Muscle of leg (tissue), 16 donors: ENCODE measurements at places on chromosomes 4 and X.

- DNase-seq = no peak
- H3K4me1 ChIP-seq = peaks cover 38% of the 10 kb centered on the region
- H3K4me3 ChIP-seq = no peak overlapping the region
These were observed 39.0 kb upstream of the PROM1 start for GRCh38 chr4:16122784-16123183.

DNA sequence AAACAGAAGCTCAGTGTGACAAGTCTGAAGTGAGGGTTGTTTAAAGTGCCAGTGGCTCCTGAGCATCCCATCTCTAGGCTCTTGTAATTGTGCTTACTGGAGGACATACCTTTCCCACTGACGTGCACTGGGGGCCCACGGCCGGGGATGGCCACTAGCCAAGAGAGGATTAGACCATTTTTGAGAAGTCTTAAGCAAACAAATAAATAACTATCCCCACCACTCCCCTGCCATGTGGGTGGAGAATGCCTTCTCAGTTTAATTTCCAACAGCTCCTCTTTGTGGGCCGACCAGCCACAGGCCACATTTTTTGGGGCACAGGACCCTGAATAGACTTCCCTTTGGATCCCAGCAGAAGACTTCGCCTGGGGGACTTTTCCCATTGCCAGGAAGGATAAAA is 125.0 kb upstream of the MSX1 start:
- no peak overlapping the region for H3K27ac ChIP-seq
- DNase-seq = no peak
- no peaks in the 10 kb centered on the region for H3K36me3 ChIP-seq
- no peak overlapping the region for H3K4me3 ChIP-seq
- H3K4me1 ChIP-seq = peaks cover 18% of the 10 kb centered on the region

GRCh38 chr4:103478734-103479133 is 241.1 kb downstream of the TACR3 start:
- no peak overlapping the region for H3K4me3 ChIP-seq
- no peaks in the 10 kb centered on the region for H3K4me1 ChIP-seq
- DNase-seq = no peak
- H3K27ac ChIP-seq = no peak overlapping the region
- no peaks in the 10 kb centered on the region for H3K27me3 ChIP-seq
- no peaks in the 10 kb centered on the region for H3K36me3 ChIP-seq

GRCh38 chrX:33726281-33727160 is 405.6 kb downstream of the FAM47A start:
- peaks cover 12% of the 10 kb centered on the region for H3K27me3 ChIP-seq
- peak overlapping the region; percentile 73 for H3K27ac ChIP-seq
- DNase-seq = peak; percentile 55
- H3K4me3 ChIP-seq = peak overlapping the region; percentile 50

DNA sequence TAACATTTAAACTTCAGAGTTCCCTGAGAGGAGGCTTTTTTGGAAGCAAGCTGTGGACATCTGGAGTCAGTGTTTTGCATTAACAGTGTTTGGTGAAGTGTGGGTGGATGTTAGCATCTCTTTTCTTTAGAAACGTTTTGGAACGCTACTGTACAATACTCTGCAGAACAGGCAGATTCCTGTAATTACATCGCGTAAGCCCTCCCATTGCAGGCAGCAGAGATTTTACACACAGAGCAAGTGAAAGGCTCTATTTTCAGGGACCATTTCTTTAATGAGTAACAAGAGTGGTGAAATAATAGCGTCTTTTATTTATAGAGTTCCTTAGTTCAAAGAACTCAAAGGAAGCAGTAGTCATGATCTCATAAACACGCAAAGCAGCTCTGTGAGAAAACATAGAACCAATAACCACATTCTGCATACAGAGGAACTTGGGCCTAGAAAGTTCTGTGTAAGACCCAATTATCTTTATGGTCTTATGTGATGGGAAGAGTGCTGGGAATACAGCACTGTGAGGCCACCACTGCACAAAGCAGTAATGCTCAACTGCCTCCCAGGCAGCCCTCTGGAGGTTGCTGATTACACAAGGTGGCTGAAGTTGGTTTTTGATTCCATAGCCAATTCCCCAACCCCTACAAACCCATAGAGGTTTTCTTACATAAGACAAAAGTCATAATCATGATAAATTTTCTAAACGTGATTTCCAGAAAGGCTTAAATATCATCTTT is 298.7 kb upstream of the EPHA5 start:
- no peaks in the 10 kb centered on the region for H3K27me3 ChIP-seq
- peaks cover 2% of the 10 kb centered on the region for H3K4me1 ChIP-seq
- no peaks in the 10 kb centered on the region for H3K36me3 ChIP-seq
- H3K4me3 ChIP-seq = no peak overlapping the region
- peak; percentile 93 for DNase-seq

GRCh38 chr4:137819964-137820383 is 287.7 kb upstream of the PCDH18 start:
- no peak for DNase-seq
- no peak overlapping the region for H3K27ac ChIP-seq
- H3K4me1 ChIP-seq = no peaks in the 10 kb centered on the region
- H3K27me3 ChIP-seq = no peaks in the 10 kb centered on the region
- H3K4me3 ChIP-seq = no peak overlapping the region

GRCh38 chr4:165398570-165398969 is 19.8 kb downstream of the CPE start:
- H3K4me1 ChIP-seq = no peaks in the 10 kb centered on the region
- no peaks in the 10 kb centered on the region for H3K36me3 ChIP-seq
- DNase-seq = peak; percentile 46
- no peak overlapping the region for H3K27ac ChIP-seq

DNA sequence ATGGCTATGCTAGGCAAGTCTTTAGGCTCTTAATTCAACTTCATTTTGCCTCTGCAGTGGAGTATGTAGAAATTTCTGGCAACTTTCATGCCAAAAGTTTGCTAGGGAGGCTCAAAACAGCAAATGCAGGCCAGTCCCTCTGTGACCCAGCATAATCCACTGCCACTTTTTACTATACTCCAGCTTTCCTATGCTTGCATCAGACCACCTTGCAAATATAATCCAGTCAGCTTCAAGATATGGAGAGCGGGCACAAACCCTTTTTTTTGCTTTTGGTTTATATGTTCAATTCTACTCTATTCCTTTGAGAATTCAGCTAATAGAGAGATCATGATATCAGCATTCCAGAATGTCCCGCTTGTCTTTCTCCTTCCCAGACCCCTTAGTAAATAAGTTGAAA is 192.0 kb upstream of the PABPC4L start:
- H3K4me3 ChIP-seq = no peak overlapping the region
- DNase-seq = no peak
- H3K27ac ChIP-seq = no peak overlapping the region
- no peaks in the 10 kb centered on the region for H3K27me3 ChIP-seq

DNA sequence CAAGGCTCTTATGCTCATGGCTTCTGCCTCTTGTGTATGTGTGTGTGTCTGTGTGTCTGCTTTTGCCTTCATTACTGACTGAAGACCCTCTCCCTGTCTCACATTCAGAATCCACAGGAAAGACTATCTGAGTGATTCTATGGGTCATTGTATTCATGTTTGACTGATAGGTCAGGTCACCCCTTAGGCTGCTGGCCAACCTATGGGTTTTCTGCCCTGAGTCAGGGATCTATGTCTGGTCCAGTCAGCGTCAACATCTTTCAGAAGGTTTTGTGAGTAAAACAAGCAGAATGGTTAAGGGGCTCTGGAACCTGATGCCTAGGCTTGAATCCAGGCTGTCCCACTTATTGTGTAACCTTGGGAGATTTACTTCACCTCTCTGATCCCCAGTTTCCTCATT is 30.5 kb downstream of the NHSL2 start:
- peaks cover 3% of the 10 kb centered on the region for H3K4me1 ChIP-seq
- H3K36me3 ChIP-seq = no peaks in the 10 kb centered on the region
- peaks cover 38% of the 10 kb centered on the region for H3K27me3 ChIP-seq
- no peak for DNase-seq

- H3K36me3 ChIP-seq = no peaks in the 10 kb centered on the region
- H3K27ac ChIP-seq = no peak overlapping the region
- no peaks in the 10 kb centered on the region for H3K27me3 ChIP-seq
- no peak overlapping the region for H3K4me3 ChIP-seq
These were observed 570.9 kb downstream of the ADGRL3 start for GRCh38 chr4:61771056-61771455.

DNA sequence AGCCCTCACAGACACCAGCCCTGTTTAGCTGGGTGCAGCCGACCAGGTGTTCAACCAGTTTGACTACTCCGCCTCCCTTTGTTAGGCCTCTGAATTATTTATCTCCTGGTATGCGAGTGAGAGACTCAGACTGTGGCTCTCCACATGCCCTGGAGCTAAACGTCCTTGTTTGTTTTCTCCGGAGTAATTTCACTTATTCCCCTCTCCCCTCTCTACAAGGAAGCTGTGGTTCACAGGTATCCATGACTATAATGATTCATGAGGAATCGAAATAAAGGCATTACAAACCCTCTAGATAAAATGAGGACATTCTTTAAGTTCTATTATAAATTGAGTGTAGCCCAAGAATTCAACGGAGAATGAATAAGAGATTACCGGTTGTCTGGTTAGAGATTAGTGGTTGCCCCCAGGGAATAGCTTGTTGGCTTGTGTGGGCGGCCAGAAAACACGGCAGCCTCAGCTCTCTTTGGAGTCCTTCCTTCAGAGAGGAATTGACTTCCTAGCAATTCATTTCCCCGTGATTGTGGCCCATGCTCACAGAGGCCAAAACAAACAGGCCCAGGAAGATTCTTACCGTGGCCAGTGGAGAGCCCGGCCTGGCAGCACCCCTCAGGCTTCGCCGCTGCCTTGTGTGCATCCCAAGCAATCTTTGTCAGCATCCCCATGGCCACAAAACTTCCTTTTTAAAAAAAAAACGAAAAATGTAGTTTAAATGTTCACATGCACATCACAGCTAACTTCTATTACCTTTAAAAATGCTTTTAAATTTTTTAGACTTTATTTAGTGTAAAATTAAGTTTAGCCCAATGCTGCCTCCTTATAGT is 60.2 kb upstream of the CBR4 start:
- no peaks in the 10 kb centered on the region for H3K27me3 ChIP-seq
- peak overlapping the region; percentile 67 for H3K27ac ChIP-seq
- peaks cover 14% of the 10 kb centered on the region for H3K4me1 ChIP-seq
- H3K4me3 ChIP-seq = no peak overlapping the region
- DNase-seq = peak; percentile 53
- no peaks in the 10 kb centered on the region for H3K36me3 ChIP-seq

DNA sequence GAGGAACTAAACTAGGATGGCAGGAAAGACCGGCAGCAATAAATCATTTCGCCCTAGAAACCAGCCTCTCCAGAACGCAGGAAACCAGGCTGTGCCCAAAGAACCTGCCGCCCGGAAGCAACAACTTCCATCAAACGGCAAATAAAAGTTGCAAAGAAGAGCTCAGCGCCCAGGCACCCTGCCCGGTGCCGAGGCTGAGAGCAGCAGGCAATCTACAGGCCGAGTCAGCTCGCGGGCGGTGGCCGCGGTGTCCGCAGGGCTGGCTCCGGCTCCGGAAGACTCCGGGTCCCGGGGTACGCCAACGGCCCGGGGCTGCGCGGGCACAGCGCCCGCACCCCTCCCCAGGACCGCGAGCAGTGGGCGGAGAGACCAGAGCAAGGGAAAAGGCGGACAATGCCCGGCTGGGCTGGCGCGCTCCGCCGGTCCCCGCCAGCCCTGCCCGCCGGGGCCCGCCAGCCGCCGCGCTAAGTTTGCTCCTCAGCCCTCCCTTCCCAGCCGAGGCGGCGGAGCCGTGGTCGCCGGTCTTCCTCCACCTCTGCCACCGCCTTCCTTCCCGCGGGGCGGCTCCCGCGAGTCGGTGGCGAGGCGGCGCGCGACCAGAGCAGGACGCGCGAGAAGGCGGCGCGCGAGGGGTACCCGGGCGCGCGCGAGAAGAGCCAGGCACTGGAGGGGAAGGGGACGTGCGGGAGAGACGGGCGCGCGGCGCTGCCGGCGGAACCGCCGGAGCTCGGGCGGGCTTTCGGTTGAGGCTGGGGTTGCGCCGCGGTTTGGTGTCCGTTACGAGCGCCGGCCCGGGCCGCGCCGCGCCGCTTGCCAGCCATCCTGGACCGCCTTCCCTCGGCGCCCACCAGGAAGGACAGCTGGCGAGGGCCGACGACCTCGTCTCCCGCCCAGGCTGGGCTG is 733 bp downstream of the FRYL start:
- peak; percentile 84 for DNase-seq
- no peaks in the 10 kb centered on the region for H3K36me3 ChIP-seq
- H3K4me3 ChIP-seq = peak overlapping the region; percentile 94
- no peaks in the 10 kb centered on the region for H3K27me3 ChIP-seq
- H3K27ac ChIP-seq = peak overlapping the region; percentile 99
- H3K4me1 ChIP-seq = peaks cover 9% of the 10 kb centered on the region

- H3K4me1 ChIP-seq = peaks cover 8% of the 10 kb centered on the region
- peaks cover 12% of the 10 kb centered on the region for H3K27me3 ChIP-seq
- H3K4me3 ChIP-seq = no peak overlapping the region
- no peak overlapping the region for H3K27ac ChIP-seq
These were observed 83.8 kb downstream of the FAM53A start for GRCh38 chr4:1600211-1600780.

GRCh38 chr4:151473521-151474097 is 64.6 kb downstream of the FHIP1A start:
- no peaks in the 10 kb centered on the region for H3K27me3 ChIP-seq
- H3K4me3 ChIP-seq = no peak overlapping the region
- no peak for DNase-seq
- no peaks in the 10 kb centered on the region for H3K36me3 ChIP-seq

GRCh38 chrX:47562615-47563243 is 1.7 kb downstream of the ARAF start:
- H3K36me3 ChIP-seq = peaks cover 30% of the 10 kb centered on the region
- no peak for DNase-seq
- no peak overlapping the region for H3K4me3 ChIP-seq

GRCh38 chr4:89254847-89255246 is 52.8 kb downstream of the GPRIN3 start:
- no peaks in the 10 kb centered on the region for H3K27me3 ChIP-seq
- H3K36me3 ChIP-seq = no peaks in the 10 kb centered on the region
- no peak overlapping the region for H3K27ac ChIP-seq
- H3K4me1 ChIP-seq = peaks cover 5% of the 10 kb centered on the region
- no peak for DNase-seq

- H3K4me3 ChIP-seq = peak within 1 kb of the TSS; percentile 53
- peaks cover 17% of the 10 kb centered on the region for H3K4me1 ChIP-seq
- no peaks in the 10 kb centered on the region for H3K27me3 ChIP-seq
- peak; percentile 86 for DNase-seq
These were observed at the start of gene FAM50A for GRCh38 chrX:154443992-154444754. Gene FAM50A, plus strand, starts transcription at chrX:154444141. Its CDS starts 95 bp downstream, at chrX:154444236.

DNA sequence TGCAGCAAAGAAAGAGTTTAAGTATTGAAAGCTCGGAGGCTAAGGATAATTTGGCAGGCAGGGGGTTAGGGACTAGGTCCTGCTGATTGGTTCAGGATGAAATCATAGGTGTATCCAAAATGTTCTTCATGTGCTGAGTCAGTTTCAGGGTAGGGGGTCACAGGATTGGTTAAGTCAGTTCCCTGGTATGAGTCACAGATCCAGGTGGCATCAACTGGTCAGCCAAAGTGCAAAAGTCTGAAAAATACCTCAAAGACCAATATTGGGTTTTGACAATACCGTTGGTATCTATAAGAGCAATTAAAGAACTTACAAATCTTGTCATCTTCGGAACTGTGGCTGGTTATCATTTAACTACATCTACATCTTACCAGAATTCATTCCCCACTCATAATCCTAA is 25.6 kb upstream of the PRDM8 start:
- no peaks in the 10 kb centered on the region for H3K27me3 ChIP-seq
- H3K27ac ChIP-seq = no peak overlapping the region
- no peak overlapping the region for H3K4me3 ChIP-seq
- peaks cover 2% of the 10 kb centered on the region for H3K4me1 ChIP-seq
- H3K36me3 ChIP-seq = no peaks in the 10 kb centered on the region
- DNase-seq = no peak
